AML-193 (cell line): ENCODE measurements at places on chromosomes 12 and 14.
A peak's percentile ranks its signal among the peaks of the same experiment; 100 is the strongest.

- DNase-seq, result peak; percentile 67
Measured at GRCh38 chr12:15268927-15269552, 47.8 kb upstream of the RERG start.

- DNase-seq, result no peak
Measured at GRCh38 chr14:54682578-54682977, 115.7 kb downstream of the SAMD4A start.

DNA sequence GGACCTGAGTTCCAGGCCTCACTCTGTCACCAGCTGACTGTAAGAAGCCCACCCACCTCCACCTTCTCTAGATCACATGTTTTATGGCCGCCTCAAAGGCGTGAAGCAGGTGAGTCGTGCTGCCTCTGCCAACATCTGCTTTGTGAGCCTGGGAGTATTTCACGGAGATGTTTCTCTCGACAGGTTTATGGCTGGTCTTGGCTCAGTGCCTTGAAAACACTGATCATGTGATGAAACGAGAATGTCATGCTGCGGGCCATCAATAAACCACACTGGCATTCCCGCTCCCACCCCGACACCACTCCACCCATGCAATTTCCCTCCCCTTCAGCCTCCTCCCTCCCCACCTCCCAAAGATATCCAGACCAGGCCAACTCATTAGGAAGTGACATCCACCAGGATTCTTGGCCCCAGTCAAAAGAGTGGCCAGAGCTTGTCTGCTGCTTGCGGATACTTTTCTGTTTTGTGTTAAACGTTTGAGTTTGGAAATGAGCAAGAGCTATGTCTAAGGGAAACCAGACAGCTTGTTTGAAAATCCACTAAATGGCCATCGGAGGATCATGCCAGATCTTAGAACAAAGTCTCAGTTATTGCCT is 53.8 kb upstream of the NTF3 start:
- DNase-seq, result no peak

- DNase-seq, result no peak
Measured at GRCh38 chr14:96105089-96105925, 66.1 kb downstream of the C14orf132 start.
